ENCODE measurements at places on chromosomes 13 and 19.

DNA sequence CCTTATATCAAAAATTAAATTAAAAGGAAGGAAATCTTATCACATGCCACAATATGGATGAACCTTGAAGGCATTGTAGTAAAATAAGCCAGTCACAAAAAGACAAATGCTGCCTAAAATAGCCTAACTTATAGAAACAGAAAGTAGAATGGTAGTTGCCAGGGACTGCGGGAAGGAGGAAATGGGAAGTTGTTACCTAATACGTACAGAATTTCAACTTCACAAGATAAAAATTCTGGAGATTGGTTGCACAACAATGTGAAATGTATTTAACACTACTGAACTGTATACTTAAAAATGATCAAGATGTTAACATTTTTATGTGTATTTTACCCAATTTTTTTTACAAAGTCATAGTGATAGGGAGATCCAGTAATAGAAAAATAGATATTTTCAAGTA is 10.2 kb upstream of the N4BP2L2 start:
- no peak for DNase-seq

DNA sequence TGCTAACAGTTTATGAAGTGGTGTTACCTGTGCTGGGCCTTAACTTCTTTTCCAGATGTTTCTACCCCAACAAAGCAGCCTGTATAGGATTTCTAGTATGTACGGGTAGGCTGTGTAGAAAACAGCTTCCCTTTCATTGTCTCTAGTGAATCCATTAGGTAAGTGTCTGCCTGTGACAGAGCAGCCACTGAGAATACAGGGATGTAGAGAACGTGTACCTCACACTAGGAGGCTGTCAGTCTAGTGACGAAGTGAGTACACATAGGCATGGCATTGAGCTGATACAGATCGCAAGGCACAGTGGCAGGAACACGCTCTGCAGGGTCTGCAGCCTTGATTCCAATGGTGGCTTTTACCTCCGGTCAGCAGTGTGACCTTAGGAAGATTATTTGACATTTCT is 117.7 kb downstream of the SHISA2 start:
- no peak for DNase-seq

GRCh38 chr13:99376924-99377323 is 69.7 kb upstream of the GPR183 start:
- DNase-seq = no peak

DNA sequence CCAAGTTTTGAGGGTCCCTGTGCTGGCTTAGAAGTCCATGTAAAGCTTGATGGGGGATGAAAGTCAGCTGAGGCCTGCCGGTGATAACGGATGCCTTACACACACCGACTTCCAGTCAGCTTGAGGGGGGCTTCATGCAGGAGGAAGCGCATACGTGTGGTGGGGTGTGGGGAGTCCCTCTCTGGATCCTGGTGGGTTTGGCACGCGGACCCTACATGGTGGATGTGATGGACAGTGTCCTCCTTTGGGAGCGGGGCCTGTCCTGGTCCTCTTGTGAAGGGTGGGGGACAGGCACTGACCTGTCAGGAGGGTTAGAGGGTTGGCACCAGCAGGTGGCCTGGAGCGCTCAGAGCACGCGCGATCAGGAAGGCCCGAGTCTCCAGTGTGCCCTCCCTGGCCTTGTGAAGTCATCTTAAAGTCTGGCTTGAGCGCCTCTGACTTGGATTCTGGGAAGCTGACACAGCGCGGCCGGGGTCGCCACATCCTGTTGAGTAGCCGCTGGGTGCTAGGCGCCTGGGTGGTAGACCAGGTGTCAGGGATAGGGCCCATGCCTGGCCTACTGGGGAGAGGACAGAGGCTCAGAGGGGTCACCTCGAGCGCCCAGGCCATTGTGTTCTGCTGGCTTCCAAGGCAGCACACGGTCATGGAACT is 2.9 kb downstream of the DAZAP1 start:
- no peak for DNase-seq

GRCh38 chr13:102620516-102620915 is 23.7 kb downstream of the TPP2 start:
- DNase-seq = no peak

DNA sequence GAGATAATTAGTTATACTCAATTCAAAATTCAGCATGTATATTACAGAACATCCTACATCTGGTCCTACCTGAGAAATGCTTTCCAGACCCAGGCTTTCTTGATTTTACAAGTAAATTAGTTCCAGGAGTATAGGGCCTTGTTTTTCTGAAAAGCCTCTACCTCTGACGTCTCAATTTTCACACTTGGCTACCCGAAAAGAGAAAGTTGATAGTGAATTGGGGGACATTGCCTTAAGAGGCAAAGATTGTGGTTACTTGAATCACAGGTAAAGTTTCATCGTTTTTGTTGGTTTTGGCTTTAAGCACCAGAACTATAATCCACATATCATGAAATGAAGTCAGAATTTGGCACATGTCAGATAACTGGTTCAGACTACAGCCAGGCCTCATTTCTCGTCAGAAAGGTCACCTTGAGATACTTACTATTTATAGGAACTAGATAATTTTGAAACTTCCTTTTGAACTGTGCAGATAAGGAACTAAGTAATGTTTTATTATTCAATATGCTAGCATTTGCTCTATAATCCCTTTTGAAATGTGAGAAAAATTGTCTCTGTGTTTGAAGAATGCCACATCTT is 30.8 kb downstream of the FAM124A start:
- DNase-seq = no peak

GRCh38 chr13:76778853-76779252 is 107.4 kb downstream of the KCTD12 start:
- DNase-seq = no peak

GRCh38 chr13:28658539-28658795 is 463 bp upstream of the POMP start:
- no peak for DNase-seq

- no peak for DNase-seq
Measured at GRCh38 chr19:41784312-41784711, 12.1 kb upstream of the CEACAM3 start.

DNA sequence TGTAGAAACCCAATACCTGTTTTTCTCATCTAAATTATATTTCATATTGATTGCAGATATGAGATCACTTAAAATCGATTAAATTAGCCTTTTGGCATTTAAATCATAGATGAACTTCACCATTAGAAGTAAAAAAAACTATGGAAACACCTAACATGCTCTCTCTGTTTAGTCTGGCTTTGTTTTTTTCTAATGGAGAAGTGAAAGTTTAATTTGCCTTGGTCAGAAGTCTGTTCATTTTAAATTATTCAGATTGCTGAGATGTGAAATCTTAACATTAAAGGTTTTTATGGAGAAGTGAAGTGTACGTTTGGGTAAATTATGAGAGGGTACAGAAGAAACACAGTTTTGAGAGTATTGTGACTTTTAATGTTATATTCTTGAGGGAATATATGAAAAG is 6.7 kb downstream of the SUGT1 start:
- no peak for DNase-seq

DNA sequence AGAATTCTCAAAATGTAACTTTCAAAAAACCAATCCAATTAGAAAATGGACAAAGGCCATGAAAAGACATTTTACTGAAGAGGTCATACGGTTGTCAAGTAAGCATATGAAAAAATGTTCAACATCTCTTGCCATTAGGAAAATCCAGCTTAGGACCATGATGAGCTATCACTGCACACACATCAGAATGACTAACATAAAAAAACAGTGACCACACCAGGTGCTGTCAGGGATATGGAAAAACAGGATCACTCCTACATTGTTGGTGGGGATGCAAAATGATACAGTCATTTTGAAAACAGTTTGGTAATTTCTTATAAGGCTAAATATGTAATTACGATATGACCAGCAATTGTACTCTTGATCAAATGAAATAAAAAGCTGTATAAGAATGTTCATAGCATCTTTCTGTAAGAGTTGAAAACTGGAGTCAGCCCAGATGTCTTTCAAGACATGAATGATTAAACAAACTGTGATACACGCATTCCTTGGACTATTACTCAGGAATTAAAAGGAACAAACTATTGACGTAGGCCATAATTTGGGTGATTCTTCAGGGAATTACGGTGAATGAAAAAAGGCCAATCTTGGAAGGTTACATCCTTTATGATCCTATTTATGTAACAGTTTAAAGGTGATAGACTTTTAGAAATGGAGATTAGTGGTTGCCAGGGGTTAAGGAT is 26.9 kb upstream of the RCBTB2 start:
- no peak for DNase-seq

DNA sequence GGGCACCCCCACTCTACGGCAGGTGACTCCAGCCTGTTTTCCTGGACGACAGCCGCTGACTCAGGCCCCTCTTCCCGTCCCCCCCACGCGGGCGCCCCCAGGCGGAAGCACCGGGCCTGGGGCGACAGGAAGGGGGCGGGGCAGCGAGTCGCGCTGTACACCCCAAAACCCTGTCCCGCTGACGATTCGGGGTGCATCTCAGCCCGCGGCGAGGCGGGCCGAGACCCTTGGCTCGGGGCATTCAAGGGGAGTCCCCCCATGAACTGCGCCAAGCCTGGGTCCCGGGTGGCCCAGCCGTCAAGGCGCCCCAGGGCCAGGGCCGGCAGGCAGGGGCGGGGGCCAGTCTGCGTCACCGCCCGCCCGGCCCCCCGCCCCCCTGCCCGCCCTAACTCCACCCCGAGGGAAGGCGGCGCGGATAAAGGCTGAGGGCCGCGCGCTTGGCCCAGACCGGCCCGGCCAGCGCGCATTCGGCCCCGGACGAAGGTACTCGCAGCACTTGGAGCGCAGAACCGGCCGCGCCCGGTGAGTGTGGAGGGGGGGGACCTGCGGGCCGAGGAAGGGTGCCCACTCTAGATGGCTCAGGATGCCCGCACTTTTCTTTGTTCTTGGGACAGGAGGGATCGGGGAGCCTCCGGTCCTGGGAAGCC is at the start of gene MIDN:
Gene MIDN, plus strand, starts transcription at position 445 of the 647 bp plus-strand sequence. CDS start 1,714 bp downstream, outside the sequence.
- peak; percentile 82 for DNase-seq

DNA sequence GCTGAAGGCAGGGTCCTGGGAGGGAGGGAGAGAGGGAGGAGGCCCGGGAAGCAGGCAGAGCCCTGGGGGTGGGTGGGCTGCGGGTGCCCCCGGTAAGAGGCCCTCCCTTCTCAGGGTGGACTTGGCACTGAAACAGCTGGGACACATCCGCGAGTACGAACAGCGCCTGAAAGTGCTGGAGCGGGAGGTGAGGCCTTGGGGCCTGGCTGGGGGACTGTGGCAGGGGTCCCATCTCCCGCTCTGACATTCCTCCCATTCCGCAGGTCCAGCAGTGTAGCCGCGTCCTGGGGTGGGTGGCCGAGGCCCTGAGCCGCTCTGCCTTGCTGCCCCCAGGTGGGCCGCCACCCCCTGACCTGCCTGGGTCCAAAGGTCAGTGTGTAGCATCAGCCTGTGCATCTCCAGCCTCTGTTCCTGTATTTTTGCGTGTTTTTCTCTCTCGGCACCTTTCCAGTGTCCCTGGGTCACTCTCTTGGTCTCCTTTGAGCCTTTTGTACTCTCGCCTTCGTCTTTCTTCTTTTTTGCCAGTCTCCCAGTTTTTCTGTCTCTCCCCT is 53.4 kb downstream of the TRPM4 start:
- DNase-seq = no peak

DNA sequence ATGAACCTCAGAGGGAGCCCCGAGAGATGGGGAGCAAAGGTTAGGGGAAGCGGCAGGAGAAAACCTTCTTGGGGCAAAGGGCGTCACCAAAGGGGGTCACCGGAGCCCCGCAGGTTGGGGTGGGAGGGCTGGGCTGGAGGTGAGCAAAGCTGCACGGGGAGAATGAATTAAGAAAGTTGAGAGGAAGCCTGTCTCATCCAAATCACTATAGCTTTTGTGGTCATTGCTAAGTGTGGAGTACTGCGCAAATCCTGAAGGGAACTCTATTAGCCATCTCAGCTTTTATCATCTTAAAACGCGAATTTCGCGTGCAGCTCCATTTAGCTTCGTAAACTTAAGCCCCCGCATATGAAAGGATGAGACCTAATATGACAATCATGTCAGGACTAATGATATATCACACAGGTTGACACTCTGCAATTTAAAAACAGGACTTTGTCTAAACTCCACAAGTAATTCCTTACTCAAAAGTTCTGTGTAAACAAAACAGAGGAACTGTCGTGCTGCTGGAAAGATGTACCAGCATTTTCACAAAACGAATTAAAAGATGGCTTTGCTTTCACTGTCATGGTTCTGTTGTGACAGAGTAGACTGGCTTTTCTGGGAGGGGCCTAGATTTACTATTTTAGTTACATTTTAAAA is 631 bp downstream of the LACC1 start:
- no peak for DNase-seq

- peak; percentile 32 for DNase-seq
Measured at GRCh38 chr13:23433171-23434153, at the start of gene SACS. Gene SACS (minus strand): TSS chr13:23433702. CDS start chr13:23411239, 22,463 bp downstream.

- DNase-seq = no peak
Measured at GRCh38 chr13:69970520-69970919, 137.1 kb upstream of the ATXN8OS start.

DNA sequence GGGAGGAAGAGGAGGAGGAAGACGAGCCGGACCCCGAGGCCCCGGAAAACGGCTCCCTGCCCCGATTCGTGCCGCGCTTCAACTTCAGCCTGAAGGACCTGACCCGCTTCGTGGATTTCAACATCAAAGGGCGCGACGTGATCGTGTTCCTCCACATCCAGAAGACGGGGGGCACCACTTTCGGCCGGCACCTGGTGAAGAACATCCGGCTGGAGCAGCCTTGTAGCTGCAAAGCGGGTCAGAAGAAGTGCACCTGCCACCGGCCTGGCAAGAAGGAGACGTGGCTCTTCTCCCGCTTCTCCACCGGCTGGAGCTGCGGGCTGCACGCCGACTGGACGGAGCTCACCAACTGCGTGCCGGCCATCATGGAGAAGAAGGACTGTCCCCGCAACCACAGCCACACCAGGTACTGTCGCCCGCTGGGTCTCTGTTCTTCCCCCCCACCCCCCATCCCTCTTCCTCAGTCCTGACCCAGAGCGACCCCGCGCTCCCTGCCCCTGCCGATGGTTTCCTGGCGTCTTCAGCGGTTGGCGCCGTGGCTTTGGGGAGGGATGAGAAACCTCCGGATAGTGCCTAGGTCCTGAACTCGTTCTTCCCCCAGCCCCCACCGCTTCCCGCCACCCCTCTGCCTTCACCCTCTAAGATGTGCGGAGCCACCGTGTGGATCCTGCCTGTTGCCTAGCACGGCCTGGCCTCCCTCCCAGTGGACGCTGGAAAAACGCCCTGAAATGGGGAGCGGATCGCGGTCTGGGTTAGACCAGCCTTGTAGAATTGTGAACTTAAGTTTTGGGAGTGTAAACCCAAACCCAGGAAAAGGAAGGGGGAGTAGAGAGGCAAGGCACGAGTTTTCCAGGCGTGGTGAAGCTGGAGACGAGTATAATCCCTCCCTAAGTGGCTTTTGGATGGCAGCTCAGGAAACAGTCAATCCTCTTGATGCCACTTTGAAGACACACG is 1.5 kb downstream of the HS6ST3 start:
- no peak for DNase-seq

- DNase-seq = no peak
Measured at GRCh38 chr13:64413529-64413928, 2816.6 kb downstream of the PCDH9 start.

Data from anterior cingulate cortex (tissue), 58 donors.